Fibroblast of gingiva (primary cell): ENCODE measurements at places on chromosomes 6 and 20.

- DNase-seq, result no peak
These were observed 569.9 kb downstream of the KIF16B start for GRCh38 chr20:16003310-16003709.

DNA sequence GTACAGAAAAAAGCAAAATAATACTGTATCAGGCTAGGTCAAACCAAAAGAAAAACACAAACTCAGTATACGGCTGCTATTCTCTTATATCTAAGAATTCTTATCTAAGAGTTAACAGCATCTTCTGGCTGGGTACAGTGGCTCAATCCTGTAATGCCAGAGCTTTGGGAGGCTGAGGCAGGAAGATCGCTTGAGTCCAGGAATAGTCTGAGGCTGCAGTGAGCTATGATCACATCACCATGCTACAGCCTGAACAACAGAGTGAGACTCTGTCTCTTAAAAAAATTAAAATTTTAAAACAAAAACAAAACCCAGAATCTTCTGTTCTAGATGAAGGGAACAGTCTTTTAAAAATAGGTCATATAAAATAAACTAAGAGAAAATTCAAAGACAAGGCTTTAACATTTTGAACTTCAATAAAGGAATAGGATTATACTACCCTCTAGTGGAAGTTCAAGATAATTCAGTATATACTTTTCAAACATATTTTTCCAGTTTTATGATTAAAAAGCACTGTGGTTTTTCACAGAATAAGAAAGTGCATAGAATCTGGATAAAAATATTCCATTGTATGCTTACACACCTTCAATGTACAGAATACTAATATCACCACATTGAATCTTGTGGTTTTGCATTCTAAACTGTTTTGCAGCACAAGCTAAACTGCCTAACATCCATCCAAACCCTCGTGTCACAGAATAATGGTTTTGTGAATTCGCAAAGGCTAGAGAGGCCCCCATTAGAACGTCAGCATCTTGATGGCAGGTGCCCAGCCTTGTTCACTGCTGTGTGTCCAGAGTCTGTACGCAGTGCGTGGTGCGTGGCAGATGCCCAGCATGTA is 39.3 kb downstream of the DTNBP1 start:
- DNase-seq, result no peak

DNA sequence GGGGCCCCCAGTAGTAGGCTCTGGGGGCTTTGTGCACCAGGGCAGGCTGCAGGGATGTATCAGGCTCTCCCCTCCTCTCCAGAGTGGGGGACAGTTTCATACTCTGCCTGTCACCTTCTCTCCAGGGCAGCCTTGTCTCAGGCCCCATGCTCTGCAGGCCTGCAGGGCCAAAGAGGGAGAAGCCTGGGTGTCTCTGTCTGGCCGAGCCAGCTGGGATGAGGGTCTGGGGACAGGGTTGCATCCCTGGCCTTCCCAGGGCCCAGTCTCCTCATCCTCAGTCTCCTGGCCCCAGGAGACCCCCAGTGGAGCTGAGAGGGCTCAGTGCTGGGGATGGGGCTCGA is 14.8 kb upstream of the IP6K3 start:
- no peak for DNase-seq

DNA sequence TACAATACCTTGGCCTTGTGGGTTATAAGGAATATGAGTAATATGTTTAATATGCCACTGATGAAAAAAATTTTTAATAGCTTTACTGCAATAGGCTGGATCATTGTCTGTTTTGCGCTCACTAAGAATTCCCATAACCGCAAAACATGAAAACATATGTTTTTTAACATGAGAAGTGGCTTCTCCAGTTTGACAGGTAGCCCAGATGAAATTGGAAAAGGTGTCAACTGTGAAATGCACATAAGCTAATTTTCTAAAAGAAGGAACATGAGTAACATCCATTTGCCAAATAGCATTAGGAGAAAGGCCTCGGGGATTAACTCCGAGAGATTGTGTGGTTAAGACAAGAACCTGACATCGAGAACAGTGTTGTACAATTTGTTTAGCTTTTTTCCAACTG is 4.9 kb downstream of the GLYATL3 start:
- no peak for DNase-seq

GRCh38 chr6:2103765-2104523 is 141.5 kb downstream of the GMDS start:
- DNase-seq, result peak; percentile 30

DNA sequence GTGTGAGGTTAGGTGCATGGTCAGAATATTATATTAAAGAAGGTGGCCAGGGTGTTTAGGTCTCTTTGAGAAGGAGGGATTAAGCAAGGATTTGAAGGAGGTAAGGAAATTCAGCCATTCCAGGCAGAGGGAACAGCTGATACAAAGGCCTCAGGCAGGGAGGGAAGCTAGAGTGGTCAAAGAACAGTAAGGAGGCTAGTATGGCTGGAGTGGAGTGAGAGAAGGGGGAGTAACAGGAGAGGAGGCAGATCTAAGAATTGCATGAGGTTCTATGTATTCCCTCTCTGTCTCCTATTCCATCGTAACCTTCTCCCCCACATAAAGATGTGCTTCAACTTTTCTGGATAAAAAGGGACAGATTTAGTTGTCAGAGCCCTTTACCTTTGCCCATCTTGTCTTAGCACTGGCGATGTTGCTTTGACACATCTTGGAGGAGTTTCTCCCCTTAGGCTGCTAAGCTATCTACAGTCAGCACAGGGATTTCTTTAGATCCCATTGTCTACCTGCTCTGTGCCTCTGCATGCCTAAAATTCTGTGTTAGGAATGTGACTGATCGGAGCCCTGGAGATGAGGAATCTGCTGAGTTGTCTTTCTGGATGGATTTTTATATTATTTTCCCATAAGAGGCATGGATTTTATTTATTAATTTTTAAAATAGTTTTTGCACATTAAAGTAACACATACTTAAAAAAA is 59.9 kb downstream of the KLHL31 start:
- no peak for DNase-seq

DNA sequence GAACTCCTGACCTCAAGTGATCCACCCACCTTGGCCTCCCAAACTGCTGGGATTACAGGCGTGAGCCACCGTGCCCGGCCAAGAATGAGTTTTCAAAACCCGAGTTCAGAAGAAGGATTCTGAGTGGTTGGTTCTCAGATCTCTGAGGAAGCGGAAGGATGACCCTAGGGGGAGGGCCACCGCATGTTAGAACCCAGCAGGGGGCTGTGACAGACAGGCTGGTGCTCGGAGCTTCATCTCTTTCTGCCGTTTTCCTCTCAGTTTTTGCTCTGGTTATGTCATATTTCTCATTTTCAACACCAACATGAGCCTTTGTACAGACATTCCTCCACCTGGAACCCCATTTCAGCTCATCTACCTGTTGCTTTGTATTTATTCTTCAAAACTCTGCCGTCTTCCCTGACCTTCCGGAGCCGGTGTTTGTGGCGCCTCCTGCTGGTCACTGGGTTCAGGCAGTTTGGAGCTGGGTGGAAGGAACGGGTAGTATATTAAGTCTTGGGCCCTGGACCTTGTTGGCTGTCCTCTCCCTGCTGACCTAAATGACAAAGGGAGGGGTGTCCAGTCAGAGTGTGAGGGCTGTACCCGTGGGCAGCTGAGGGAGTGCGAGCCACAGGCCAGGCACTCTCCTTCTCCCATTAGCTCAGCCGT is at the start of gene DEFB123:
DEFB123 (plus strand) TSS at position 621 of the 648 bp plus-strand sequence. CDS start 67 bp downstream, outside the sequence.
- DNase-seq, result no peak

GRCh38 chr6:158772851-158773371 is 46.3 kb downstream of the EZR start:
- no peak for DNase-seq

DNA sequence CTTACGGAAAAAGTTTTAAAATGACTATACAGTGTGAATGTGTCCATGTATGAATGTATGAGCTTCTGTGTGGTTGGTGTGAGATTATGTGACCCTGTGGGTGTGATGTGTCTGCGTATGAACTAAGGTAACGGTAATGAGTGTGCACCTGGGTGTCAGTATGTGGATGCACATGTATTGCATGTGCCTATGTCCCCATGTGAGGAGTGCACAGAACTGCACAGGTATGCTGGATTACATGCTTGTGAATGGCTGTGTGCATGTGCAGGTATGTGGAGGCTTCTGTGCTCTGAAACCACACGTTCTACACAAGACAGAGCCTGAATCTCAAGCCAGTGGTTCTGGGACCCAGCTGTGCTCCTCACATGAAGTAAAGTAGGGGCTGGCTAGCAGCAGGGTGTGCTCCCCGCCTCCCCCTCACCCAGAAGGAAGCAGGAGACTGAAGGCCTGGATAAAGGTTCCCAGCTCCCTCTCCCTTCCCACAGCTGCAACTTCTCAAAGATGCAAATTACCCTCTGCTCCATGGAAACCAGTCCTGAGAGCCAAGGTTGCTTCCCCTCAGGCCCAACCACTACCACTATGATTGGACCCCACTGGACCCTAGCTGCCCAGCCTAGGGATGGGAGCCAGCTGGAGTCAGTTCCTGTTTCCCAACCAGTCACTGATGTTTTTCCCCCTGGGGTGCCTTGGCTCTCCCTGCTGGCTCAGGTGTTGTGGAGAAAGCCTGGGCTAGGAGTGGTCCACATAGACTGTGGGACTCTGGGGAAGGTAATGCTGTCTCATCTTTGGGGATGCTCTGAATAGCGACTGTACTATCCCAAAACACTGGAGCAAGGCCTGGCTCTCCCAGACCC is 24.8 kb upstream of the SPDEF start:
- DNase-seq, result no peak

- peak; percentile 53 for DNase-seq
These were observed 349.3 kb downstream of the SOX4 start for GRCh38 chr6:21942897-21943296.

- peak; percentile 14 for DNase-seq
These were observed 9.7 kb downstream of the BACH2 start for GRCh38 chr6:90286884-90287488.

GRCh38 chr6:10401632-10402223 is 13.1 kb downstream of the TFAP2A start:
- no peak for DNase-seq

- no peak for DNase-seq
These were observed 52.3 kb downstream of the HBS1L start for GRCh38 chr6:135002229-135002844.

DNA sequence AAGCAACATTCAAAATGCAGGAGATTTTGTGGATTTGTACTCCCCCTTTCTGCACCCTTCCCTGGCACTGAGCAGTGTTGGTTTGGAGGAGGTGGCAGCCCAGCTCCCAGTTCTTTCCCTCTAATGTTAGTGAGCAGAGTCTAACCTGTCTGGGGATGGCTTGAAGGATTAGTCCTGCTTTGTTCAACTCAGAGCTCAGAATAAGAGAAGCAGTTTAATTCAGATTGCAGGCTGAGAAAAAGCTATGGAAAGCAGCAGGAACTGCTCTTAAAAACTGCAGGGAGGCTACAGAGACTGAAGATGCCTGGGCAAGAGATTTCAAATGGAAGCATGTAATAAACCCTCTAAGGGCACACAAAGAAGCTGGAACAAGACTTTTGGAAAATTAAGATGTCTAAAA is 223.4 kb upstream of the GGTLC1 start:
- DNase-seq, result no peak

DNA sequence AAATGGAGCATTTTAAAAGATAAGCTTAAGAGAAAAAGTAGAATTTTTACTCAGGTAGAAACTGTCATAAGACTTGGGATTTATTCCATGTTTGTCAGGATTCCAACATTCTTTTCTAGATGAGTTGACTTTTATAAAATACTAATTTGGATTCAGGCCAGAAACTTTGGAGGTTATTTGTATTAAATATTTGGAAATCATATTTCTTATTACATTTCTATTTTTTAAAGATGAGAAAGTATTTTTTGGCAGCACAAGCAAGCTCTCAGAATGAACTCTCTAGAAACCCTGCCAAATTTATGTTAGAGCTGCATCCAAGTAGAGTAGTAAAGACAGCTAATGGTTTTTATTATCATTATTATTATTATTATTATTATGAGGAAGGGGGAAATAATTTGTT is 1014.9 kb upstream of the GJE1 start:
- DNase-seq, result peak; percentile 6

DNA sequence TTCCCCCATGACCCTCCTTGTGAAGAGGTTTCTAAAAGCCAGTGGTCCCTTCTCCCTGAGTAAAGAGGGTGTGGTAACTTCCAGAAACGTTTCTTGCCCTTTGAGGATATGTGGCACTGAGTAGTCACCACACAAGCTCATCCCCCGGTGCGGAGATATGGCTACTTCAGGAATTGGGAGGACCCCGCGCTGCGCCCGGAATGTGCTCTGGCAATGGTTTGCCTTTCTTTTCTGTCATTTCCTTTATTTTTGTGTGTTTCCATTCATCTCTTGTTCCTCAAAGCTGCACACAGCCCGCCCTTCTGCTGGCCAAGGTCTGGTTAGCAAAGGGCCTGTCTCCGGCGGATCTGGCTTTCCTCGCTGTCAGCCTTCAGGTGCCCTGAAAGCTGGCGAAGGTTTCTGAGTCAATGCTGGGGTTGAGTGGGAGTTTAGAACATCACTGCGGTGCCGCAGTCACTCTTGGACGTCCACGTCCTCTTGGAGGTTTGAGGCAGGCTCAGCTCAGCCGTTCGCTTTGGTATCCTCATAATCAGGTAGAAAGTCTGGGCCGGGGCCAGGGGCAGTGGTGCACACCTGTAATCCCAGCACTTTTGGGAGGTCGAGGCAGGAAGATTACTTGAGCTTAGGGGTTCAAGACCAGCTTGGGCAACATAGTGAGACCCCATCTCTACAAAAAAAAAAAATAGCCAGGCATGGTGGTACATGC is 67.2 kb downstream of the TCP11 start:
- DNase-seq, result no peak

GRCh38 chr6:17276766-17277165 is 4.4 kb upstream of the RBM24 start:
- peak; percentile 41 for DNase-seq

DNA sequence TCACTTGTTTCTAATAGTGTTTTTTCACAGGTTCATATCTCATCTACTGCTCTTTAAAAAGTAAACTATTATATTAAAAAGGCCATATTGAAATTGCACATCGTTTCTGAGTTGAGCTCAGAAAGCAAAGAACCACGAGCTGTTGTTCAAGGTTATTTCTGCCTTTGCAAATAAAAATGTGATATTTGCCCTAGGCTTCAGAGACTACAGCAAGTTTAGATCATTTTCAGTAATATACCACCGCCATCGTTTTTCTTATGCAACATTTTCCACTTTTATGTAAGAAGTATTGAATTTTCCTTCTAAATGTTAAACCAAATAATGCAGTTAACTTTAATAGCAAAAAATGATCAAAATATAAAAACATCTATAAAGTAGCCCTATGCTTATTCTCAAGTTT is 71.1 kb downstream of the DST start:
- DNase-seq, result no peak

DNA sequence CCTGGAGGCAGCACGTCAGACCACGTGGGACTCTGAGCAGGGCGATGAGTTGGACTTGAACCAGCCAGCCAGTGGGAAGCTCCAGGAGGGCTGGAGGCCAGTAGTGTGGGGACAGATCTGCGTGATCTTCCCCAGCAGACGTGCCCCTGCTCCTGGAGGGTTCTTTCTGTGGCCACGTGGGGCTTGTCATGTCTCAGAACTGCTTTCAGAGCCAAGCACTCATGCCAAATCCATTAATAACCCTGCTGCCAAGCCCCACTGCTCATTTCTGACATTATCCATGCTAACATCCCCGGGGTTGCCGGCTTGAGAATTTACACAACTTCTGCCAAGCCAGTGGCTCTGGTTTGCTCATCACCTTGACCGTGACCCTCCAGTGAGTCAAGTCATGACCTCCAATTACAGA is 38.3 kb downstream of the SIRPA start:
- DNase-seq, result peak; percentile 84

- no peak for DNase-seq
These were observed 65.0 kb upstream of the VSTM2L start for GRCh38 chr20:37837924-37838323.
